ENCODE measurements at places on chromosomes 6 and 20.

- no peak for DNase-seq
These were observed 322.5 kb downstream of the HACE1 start for GRCh38 chr6:104537180-104537579.

DNA sequence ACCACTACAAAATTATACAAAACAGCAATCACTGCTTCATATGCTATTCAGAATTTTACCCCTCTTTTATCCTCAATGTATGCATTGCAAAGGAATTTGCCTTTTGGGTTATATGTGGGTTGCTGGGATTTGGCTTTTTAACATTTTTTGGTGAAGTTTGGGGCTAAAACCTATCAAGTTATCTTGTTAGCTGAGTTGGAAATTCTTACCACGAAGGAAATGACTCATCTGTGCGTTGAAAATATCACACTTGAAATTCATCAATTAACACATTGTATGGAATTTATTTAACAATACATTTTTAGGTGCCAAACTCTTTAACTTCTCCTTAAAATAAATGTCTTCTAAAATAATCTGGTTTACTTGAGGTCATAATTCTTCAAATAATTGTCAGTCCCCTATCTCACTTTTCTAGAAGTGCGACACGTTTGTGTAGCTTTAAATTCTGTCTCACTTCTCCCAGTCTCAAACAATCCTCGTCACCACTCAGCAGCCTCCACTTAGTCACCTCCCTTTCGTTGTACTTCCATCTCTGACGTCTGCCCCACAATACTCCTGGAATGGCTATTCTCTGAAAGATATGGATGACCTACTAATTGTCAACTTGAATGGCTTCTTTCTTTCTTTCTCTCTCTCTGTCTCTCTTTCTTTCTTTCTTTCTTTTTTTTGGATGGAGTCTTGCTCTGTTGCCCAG is 88.5 kb downstream of the PHACTR1 start:
- DNase-seq = no peak

DNA sequence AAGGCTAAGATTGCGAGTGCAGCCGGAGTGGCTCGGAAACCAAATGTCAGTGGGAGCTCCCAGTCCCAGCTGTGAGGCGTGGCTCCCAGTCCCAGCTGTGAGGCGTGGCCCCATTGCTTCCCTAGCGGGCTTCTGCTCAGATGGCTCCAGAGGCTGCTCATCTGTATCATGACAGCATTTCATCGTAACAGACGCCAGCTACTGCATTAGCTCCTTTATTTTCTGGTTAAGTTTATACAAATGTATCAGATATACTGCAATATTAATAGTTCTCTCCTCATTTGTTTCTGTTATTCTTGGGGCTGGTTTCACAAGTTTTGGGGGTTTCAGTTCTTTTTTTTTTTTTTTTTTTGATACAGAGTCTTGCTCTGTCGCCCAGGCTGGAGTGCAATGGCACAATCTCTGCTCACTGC is 34.7 kb upstream of the TBXT start:
- DNase-seq = no peak

- DNase-seq = no peak
These were observed 457.9 kb downstream of the HDGFL1 start for GRCh38 chr6:23027281-23027680.

DNA sequence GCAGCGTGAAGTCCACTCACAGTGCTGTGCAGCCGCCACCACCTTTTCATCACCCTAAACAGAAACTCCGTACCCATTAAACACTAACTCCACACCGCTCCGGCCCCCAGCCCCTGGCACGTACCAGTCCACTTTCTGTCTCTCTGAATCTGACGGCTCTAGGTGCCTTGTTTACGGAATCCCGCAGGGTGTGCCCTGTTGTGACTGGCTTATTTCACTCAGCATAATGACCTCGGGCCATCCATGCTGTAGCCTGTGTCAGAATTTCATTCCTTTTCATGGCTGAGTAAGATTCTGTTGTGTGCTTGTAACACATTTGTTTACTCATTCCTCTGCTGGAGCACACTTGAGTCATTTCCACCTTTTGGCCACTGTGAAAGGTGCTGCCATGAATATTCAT is 18.0 kb downstream of the TCFL5 start:
- DNase-seq = no peak

DNA sequence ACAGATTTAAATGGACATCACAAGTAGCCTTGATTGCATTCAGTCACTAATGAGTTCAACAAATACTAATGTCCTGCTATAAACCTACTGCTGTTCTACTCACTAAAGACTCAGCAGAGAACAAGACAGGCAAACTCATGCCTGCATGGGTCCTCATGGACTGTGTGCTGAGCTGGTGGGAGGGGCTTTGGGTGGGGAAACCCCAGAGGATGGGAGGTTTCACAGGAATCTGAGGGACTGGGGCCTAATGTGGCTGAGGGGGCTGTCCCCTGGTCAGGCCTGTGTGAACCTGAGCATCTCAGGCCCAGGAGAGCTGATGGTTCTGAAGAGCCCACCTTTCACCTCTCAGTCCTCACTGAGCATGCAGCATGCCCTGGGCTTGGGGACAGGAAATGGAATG is 1.4 kb downstream of the CST8 start:
- DNase-seq = no peak
